ENCODE measurements at places on chromosomes 1 and 21.

DNA sequence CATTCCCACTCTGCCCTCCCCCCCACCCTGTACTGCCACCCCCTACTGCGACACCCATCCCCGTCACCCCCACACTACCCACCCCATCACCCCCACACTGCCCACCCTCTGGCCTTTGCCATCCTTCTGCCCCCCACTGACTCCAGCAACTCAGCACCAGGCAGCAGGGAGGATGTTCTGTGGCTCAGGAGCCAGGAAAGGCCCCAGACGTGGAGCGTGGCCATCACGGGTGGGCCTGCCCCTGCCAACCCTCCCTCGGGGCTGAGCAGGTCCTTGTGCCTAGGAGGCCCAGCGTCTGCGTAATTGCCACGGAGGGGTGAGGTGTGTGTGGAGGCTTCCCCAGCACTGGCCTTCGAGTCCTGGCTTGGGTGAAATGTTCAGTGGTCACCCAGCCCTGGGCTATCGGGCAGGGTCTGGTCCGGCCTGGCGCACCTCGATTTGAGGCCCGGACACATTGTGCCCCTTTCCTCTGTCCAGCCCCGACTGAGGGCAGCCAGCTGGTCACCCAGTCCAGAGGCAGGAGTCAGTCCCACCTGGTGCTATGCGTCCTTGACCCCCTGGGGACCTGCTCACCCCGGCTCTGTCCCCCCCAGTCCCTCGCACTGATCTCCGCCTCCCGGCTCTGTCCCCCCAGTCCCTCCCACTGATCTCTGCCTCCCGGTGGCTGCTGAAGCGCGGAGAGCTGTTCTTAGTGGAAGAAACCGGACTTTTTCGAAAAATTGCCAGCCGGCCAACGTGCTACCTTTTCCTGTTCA, 23.0 kb downstream of the ARHGEF16 start:
- no peak for DNase-seq

GRCh38 chr1:51071291-51072042, 30.6 kb upstream of the C1orf185 start:
- no peak for DNase-seq

DNA sequence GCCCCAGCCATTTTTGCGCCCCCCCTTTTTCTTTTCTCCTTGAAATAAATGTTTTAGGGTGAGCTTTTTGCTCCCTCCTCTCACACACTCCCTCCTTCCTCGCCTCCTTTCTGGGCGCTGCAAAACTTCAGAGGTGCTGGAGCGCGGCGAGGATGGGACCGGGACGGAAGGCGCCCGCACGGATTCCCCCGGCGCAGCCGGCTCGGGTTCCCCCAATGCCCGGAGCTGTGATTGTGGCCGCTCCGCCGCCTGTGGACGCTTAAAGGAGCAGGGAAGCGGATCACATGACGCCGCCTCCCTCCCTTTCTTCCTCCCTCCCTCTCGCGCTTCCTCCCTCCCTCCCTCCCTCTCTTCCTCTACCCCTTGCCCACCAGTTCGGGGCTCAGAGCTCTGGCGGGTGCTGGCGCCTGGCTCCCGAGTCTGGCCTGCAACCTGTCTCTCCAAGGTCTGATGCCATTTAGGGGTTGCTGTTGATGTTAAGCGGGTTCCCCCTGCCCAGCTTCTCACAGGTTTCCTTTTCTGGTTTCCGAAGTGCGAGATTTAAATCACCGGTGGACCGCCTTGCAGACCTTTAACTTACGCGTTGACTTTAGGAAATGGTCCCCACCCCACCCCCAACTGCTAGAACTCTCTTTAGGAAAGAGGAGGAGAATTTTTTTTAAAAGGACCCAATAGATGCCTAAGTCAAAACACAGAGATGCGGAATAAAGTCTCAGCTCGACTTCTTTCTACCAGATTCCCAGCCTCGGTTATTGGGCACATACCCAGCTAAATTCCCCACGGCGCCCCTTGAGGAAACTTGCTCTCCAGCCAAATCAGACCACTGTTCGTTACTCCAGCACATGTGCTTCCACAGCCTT, at the start of gene WLS:
TSS of gene WLS (minus strand) at position 235 of the 860 bp plus-strand sequence. CDS start at position 11, 224 bp downstream.
- DNase-seq: no peak

DNA sequence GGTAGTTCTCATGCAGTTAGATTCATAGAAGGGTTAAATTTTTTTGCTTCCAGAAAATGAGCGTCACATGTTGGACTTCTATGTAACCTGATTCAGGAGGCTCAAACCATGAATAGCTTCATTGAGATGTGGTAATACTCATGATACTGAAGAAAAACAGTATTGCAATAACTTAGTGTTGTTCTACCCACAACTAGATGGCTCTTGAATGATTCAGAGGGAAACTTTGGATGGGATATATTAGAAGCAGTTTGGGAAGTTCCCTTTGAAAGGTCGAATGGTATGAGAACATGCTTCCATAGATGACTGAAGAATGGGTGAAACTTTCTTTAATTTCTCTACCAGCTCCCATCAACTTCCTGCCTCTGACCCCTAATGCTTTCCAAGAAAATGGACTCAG, 211.7 kb upstream of the PTGFR start:
- DNase-seq: no peak

DNA sequence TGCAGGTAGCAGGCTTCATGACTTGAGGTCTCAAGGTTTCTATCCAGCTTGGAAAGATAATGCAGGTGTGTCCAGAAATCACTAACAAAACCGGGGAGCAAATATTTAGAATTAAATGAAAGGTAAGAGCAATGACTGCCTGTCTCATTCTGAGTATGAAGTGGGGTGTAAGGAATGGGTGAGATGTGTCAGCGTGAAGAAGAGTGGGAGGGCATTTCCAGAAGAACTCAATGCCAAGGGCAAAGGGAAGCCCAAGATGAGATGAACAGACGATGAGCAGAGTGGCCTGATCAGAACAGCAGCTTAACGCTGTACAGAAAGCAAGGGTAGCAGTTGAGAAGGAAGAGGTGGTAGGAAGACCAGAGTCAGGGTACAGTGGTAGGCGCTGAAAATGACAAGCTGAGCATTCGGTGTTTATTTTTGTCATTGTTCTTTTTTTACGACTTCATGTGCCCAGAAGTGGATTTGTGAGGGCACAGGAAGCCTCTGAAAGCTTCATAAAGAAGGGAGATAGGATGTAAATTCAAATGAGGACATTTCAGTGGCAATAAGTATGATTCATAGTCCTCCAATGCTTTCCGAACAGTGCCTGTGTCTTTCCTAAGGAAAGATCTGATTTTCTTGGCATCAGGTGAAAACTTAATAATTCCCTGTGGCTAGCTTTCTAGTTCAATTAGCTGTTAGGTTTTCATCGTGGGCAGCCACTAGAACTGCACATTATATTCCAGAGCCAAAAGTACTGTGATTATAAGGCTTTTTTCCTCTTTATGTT, 190.5 kb downstream of the APP start:
- no peak for DNase-seq

DNA sequence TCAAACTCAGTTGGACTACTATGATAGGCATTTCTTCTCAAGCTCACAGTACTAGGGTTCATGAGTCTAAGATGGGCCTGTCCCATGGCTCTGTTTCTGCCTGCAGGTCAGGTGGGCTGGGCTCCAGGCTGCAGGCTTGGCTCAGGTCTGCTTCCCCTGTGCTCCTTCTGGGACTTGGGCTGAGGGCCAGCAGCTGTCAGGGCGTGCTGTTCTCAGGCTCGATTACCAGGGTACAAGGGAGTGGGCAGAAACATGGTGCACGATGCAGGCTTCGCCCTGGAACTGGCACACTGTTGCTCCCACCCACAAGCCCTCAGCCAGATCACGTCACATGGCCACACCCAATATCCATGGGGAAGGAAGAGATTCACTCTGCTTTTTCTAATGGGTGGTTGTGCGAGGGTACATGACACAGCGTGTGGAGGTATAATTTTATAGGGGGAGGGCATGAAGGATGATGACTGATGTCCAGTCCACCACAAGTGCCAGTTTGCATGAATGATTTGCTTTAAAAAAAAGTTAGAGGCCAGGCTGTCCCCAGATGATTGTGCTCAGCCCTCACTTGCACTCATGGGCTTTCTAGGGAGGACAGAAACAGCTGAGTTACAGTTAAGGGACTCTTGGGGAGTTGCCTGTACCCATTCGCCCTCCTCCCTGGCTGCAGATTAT, 118.0 kb downstream of the ACTL8 start:
- no peak for DNase-seq

GRCh38 chr1:27601771-27602461, 2.0 kb downstream of the AHDC1 start:
- no peak for DNase-seq

DNA sequence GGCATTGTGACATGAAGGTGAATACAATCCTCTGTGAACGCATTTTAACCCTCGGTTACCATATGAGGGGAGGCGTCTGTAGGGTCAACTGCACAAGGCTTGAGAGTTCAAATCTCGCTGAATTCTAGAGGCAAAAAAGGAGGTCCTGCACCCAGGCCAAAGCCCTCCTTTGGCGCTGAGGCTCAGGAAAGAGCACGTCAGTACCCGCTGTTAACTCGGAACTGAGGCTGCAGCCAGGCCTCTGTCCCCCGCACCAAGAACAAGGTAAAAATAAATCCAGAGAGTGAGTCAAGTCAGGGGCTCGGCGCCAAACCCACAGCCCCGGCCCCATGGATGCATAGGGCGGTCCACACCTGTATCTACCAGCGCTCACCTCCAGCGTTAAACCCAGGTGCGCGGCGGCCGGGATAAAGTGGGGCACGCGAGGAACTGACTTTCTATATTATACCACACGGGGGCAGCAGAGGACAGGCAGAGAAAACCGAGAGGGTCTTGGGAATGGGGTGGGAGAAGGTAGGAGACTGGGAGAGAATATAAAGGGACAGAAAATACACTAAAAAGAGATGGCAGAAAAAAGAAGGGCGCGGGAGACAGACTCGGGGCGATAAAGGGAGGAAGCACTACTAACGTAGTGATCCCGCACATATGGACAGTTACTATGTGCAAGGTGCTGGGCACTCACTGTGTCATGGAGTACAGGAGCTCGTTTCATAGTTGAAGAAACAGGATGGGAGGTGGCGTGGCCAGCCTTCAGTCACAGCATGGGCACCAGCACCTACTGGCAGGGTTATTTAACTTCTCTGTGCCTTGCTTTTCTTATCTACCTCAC, 54.9 kb downstream of the DMRTA2 start:
- DNase-seq: no peak

GRCh38 chr1:54980046-54980527, 341 bp upstream of the TMEM61 start:
- DNase-seq: no peak

DNA sequence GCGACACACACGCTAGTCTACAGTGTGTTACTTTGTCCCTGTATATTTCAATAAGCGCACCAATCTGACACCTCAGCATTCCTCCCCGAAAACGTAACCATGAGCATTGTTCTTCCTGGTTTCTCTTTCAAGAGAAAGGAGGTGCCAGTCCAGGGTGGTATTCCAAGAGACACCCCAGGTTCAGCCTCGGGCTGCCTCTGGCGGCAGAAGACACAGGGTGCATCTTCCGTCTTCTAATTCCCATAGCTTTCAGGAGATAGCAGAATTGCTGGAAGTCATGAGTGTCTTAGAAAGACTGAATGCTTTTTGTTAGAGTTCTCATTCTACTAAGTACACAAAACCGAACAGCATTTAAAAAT, 15.9 kb upstream of the RGS8 start:
- no peak for DNase-seq

GRCh38 chr1:158203693-158204457, 23.2 kb downstream of the CD1D start:
- no peak for DNase-seq

DNA sequence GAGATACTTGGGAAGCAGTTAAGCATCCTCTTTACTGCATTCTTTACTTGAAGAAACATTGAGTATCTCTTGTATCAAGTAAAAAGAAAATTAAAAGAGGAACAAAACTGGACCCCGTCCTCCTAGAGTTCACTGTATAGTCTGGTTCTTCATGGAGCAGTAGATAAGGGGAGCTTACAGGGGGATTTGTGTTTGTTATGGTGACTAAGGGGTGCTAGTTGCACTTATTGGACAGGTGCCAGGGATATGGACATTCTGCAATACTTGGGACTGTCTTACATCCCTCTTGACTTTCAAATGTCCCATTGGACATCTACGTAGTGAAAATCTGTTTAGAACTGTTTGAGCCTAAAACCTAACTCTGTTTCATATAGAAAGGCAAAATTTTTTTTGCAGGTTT, 67.2 kb downstream of the ALG14 start:
- no peak for DNase-seq

DNA sequence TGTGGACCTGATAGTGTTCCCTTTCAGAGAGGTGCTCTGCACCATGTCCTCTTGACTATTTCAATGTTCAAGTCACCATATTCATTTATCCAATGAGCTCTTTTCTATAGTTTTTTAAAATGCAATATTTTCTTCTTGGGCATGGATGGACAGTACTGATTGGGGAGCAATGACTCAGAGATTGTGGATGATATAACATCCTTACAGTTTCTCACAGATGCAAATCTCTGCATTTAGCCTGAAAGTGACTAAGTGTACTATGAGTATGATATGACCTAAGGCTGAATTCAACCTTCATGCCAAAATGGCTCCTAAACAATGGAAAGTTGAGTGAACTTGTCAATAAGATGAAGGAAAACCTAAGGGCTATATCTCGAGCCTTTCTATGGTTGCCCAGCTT, 36.5 kb downstream of the C4BPA start:
- DNase-seq: no peak

- DNase-seq: no peak
These were observed 802.1 kb downstream of the PLA2G4A start for GRCh38 chr1:187630653-187631380.

- no peak for DNase-seq
These were observed 360.7 kb downstream of the PTBP2 start for GRCh38 chr1:97082160-97082848.

DNA sequence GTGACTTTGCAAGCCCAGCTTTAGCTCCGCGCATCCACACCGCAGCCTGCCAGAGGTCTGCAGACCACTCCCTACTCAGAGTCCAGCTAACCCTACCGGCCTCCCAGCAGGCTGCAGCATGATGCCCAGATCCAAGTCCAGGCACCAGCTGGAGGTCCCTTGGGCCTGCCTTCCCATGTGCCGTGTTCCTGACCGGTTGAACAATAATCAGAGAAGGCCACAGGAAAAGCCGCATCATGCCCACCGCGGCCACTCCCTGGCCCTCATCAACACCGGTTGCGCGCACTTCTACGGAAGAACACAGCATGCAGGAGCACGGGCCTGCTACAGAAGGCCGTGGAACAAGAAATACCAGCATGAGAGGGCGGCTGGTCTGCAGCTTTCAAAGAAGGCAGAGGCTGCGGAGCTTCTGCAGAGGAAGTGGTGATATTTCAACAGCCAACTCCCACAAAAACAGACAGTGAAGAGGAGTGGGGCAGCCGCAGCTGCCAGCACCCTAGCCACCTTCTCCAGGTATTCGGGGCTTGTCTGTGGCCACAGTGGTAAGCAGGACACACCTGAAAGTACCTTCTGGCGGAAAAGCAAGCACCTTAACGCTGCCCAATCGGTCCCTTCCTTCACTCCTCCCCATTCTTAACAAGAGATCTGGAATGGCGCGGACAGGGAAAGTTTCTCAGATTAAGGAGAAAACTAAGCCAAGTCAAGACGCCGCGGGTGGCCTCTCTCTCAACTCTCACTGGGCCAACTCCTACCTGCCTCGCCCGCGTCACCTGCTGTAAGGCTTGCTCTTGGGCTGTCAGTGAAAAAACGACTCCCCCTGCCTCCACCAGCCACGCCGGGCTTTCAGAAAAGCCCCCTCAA, 1.5 kb downstream of the PGBD5 start:
- DNase-seq: no peak

GRCh38 chr1:15676010-15676409, 8.1 kb upstream of the PLEKHM2 start:
- no peak for DNase-seq
